ENCODE measurements at places on chromosomes 11 and 22. TPM values are rescaled to one million over a fixed set of nuclear protein-coding genes. Genes with fewer than 3 reads are reported as not detected.
A peak's percentile ranks its signal among the peaks of the same experiment; 100 is the strongest.

GPHA2 gene
- total RNA-seq: not detected

F2 gene
- not detected for total RNA-seq

DNA sequence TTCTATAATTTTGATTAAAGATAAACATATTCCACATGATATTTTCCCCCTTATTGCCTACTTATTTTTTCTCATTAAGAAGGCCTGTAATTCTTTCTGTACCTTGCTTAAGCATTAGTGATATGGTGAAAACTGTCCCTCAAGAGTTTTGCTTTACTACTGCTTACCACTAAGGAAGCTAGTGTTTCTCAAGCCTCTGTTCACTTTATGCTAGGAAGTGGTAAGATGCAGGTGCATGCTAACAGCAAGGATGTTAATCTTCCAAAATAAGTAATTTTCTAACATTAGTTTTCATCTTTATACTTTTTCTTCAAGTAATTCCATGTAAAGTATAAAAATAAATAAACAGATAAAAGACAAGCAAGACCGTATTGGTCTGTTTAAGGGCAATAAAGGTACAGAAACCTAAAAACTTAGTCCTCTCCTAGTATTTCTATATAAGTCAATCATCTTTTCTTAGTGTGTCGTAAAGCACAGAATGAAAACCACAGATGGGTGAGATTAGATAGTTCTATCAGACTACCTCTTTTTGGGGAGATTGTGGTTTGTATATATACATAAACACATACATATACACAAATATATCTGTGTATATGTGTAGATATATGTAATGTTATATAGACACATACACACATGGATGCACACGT lies 731.0 kb upstream of the CNTN5 start:
- no peaks in the 10 kb centered on the region for H3K27me3 ChIP-seq
- DNase-seq: no peak
- no peaks in the 10 kb centered on the region for H3K4me1 ChIP-seq
- H3K36me3 ChIP-seq: no peaks in the 10 kb centered on the region
- H3K27ac ChIP-seq: no peak overlapping the region
- H3K4me3 ChIP-seq: no peak overlapping the region

OR10D3 gene
- total RNA-seq: not detected

GRCh38 chr11:72829884-72830533 lies 15.8 kb downstream of the ATG16L2 start:
- H3K27me3 ChIP-seq: peaks cover 11% of the 10 kb centered on the region
- peaks cover 7% of the 10 kb centered on the region for H3K36me3 ChIP-seq
- peak overlapping the region; percentile 58 for H3K27ac ChIP-seq
- H3K4me3 ChIP-seq: no peak overlapping the region

GRCh38 chr11:61607920-61608599 lies 27.2 kb upstream of the SYT7 start:
- no peak overlapping the region for H3K4me3 ChIP-seq
- no peak for DNase-seq
- H3K4me1 ChIP-seq: peaks cover 15% of the 10 kb centered on the region
- H3K27me3 ChIP-seq: peaks cover 48% of the 10 kb centered on the region

DNA sequence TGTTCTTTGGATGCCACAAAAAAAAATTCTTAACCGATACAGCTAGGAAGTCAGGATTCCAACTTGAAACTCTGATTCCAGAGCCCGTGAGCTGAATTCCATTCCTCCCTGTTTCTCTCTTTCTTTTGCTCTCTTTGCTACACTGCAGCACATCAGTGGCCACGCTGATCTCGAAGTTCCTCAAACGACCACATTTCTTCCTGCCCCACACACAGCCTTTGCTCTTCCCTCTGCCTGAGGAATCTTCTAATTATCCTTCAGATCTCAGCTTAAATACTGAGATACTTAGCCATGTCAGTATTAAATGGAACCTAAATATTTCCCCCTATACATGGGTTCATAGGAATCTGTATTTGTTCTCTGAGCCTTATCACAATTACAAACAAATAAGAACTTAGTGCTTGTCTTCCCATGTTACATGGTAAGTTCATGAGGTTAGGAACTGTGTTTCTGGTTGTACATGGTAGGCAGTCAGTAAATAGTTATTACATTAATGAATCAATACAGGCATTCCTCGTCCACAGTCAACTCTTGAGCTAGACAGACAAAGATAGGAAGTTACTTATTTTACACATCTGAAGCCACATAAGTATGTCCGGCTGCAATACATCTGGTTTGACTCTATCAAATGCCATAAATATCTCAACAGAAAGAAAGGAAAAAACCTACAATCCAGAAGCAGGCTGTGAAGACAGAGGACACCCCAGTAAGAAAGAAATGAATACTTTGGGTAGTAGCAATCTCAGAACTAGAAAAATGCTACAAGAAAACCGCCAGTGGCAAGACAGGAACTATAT lies 86.6 kb downstream of the MAML2 start:
- H3K36me3 ChIP-seq: peaks cover 19% of the 10 kb centered on the region
- DNase-seq: no peak
- H3K27me3 ChIP-seq: no peaks in the 10 kb centered on the region
- peak overlapping the region; percentile 77 for H3K4me3 ChIP-seq
- peaks cover 84% of the 10 kb centered on the region for H3K4me1 ChIP-seq
- peak overlapping the region; percentile 90 for H3K27ac ChIP-seq

DNA sequence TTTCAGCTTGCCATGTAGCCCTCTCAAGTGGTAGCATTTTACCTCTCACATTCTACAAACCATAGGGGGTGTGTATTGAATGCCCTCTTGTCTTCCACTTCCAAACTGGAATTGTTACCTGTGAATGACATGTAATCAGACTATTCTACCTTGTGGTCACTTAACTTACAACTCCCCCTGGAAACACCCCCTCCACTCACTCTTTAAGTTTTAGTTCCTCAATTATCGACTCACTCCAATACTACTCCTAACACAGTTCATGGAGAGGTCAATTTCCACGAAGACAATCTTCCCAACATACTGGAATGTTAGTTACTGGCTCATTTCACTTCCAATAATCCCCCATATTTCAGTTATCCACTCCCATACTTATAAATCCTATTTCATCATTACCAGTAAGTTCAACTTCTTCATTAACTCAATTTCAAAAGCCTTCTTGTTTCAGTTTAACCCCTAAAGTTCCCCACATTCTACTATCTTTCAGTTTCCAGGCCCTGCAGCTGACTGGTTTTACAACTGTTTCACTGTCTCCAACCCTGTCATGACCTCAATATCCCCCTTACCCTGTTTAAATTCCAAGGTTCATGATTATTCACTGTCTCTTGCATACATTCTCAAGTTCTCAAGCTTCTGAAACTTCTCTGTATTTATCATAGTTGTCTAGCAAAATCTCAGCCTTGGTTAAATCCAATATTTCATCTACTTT lies 92.5 kb downstream of the C11orf87 start:
- H3K27ac ChIP-seq: no peak overlapping the region
- no peaks in the 10 kb centered on the region for H3K27me3 ChIP-seq
- no peaks in the 10 kb centered on the region for H3K4me1 ChIP-seq
- no peaks in the 10 kb centered on the region for H3K36me3 ChIP-seq

- DNase-seq: no peak
- no peaks in the 10 kb centered on the region for H3K4me1 ChIP-seq
- H3K36me3 ChIP-seq: no peaks in the 10 kb centered on the region
These were observed 9.0 kb upstream of the KCNJ11 start for GRCh38 chr11:17397311-17398002.

C11orf16 gene
- not detected for total RNA-seq

GRCh38 chr22:21657360-21658032 lies 8.3 kb upstream of the PPIL2 start:
- peak overlapping the region; percentile 66 for H3K4me3 ChIP-seq
- DNase-seq: no peak
- H3K4me1 ChIP-seq: peaks cover 9% of the 10 kb centered on the region
- H3K27me3 ChIP-seq: peaks cover 11% of the 10 kb centered on the region

DNA sequence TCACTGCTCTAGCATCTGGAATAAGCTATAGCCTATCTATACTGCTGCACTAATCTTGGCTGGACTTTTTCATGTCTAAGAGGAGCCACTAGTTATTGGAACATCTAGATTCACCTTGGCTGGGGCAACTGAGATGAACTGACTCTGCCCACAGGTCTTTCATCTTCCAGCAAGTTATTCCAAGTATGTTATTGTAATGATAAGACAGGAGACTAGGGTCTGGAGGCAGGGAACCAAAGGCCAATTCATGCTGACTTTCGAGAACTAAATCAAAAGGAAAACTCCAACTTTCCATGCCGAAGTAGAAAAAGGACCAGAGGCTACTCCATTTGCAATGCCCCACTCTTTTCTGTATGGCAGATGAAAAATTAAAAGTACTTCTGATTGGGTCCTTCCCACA lies 1243.0 kb upstream of the RAG2 start:
- no peaks in the 10 kb centered on the region for H3K36me3 ChIP-seq
- no peaks in the 10 kb centered on the region for H3K27me3 ChIP-seq
- DNase-seq: no peak
- no peak overlapping the region for H3K27ac ChIP-seq
- no peak overlapping the region for H3K4me3 ChIP-seq

GRCh38 chr11:47791774-47792430 lies 24.8 kb upstream of the FNBP4 start:
- no peak overlapping the region for H3K27ac ChIP-seq
- H3K27me3 ChIP-seq: no peaks in the 10 kb centered on the region
- no peak for DNase-seq
- no peak overlapping the region for H3K4me3 ChIP-seq
- H3K36me3 ChIP-seq: peaks cover 29% of the 10 kb centered on the region

TIMP3 gene
- 340 TPM for total RNA-seq

OR2AG2 gene
- total RNA-seq: 0.15 TPM

DNA sequence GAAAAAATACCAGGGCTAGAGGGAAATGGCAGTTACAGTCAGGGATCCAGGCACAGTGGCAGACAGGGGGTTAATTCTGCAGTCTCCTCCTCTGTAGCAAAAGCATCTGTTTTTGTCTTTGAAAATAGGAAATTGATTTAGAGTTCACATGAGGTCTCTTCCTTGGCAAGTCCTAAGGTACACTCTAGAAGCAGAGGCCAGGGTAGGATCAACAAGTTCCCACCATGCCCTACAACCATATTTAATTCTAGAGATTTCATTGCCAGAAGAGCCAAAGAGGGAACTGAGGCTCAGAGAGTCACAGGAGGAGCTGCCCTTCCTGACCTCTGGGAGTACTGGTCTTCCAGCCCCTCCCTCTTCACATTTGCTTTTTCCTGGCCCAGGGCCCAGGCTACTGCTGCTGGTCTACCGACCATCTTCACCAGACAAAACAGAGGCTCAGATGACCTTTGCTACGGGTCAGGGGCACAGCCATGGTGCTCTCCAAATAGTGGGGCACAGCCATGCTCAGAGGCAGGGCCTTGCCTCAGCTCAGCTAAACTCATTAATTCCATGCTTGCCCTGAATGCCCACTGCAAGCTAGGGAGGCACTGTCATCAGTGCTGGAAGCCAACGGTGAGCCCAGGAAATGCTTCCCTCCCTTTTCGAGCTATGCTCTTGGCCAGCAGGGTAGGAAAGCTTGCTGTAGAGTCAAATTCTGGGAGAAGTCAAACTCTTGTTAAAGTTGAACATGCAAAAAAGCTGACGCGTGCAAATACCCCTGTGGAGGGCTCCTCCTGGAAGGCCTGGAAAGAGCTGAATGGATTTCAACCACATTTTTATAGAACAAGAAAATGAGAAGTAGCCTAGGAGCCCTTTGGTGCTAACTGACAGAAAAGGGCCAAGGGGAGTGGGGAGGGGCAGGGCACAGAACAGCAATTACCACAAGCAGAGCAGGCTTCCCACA lies 11.7 kb upstream of the CHRM4 start:
- H3K36me3 ChIP-seq: 0 out of 2 replicates have a peak, but pooled peaks cover 13% of the 10 kb centered on the region
- peaks cover 1% of the 10 kb centered on the region for H3K27me3 ChIP-seq
- peaks cover 16% of the 10 kb centered on the region for H3K4me1 ChIP-seq
- no peak for DNase-seq

GRCh38 chr11:83734120-83734519 lies 448.0 kb upstream of the CCDC90B start:
- no peak overlapping the region for H3K4me3 ChIP-seq
- no peak for DNase-seq
- no peaks in the 10 kb centered on the region for H3K4me1 ChIP-seq
- no peaks in the 10 kb centered on the region for H3K36me3 ChIP-seq

- 0 out of 2 replicates have a peak, but pooled peaks cover 14% of the 10 kb centered on the region for H3K36me3 ChIP-seq
- H3K27me3 ChIP-seq: no peaks in the 10 kb centered on the region
- DNase-seq: peak; percentile 79
- H3K4me3 ChIP-seq: peak overlapping the region; percentile 64
These were observed 57.0 kb downstream of the RBFOX2 start for GRCh38 chr22:35971456-35972119.

DNA sequence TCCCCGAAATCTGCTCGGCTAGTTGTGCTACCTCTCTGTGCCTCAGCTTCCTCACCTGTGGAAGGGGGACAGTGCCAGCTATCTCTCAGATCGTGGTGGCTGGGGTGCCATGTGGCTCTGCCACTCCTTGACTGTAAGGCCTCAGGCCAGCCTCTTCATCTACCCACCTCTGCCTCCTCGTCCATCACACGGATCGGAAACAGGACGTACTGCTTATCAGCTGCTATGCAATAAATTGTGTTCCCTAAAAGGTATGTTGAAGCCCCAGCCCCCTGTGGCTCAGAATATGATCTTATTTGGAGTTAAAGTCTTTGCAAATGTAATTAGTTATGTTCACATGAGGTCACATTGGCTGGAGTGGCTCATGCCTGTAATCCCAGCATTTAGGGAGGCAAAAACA lies 7.8 kb downstream of the PPM1F start:
- no peaks in the 10 kb centered on the region for H3K27me3 ChIP-seq
- H3K36me3 ChIP-seq: peaks cover 23% of the 10 kb centered on the region
- DNase-seq: no peak
- peaks cover 77% of the 10 kb centered on the region for H3K4me1 ChIP-seq
- no peak overlapping the region for H3K4me3 ChIP-seq

DNA sequence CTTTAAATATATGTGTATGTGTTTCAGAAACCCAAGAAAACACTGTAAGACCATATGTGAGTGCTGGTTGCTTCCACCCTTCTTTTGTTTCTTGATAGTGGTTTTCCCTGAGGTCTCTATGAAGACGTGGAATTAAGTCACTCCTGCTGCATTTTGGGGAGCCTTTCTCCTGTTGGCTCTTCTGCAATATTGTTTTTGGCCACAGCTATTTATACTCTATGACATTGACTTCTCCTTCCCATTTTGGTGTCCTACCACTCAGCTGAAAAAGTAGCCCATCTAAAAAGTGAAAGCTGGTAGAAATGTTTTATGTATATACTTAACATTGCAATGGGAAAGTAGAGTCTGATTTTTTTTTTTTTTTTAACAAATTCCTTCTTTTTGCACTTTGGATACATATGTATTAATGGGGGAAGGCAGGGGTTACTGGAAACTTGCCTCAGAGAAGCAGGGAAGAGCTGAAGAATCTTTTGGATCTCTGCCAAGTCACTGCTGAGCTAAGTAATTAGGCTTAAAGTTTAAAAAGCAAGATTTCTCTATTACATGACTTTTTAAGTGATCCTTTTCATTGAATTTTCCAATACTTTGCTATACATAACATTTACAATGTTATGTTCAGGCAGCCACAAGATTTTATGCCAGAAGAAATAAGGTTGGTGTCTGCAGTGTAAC lies 1.8 kb downstream of the TTC17 start:
- peaks cover 30% of the 10 kb centered on the region for H3K4me1 ChIP-seq
- DNase-seq: no peak
- H3K27ac ChIP-seq: peak overlapping the region; percentile 97
- peak overlapping the region; percentile 98 for H3K4me3 ChIP-seq
